ENCODE measurements at places on chromosomes 4 and X.

DNA sequence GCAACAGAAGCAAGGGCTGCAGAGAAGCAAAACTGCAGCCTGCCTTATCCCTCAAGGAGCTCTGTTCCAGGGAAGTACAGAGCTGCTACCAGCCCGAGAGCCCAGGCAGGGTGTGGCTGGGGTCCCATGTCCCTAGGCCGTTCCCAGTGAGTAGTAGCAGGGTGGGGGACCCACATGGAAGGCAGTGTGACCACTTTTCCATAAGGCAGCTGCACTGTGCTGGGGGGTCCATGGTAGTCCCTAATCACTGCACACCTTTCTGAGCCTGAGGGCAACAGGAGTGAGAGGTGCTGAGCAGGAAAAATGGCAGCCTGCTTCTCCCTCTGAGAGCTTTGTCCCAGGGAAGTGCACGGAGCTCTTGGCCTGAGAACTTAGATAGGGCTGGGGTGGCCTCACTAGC lies 135.9 kb downstream of the SH3BGRL start:
- H3K4me3 ChIP-seq, result no peak overlapping the region
- no peak for DNase-seq
- H3K27ac ChIP-seq, result no peak overlapping the region

GRCh38 chr4:78951862-78952472 lies 12.7 kb upstream of the PAQR3 start:
- no peak overlapping the region for H3K4me3 ChIP-seq
- H3K27ac ChIP-seq, result no peak overlapping the region
- H3K4me1 ChIP-seq, result no peaks in the 10 kb centered on the region
- DNase-seq, result no peak
- no peaks in the 10 kb centered on the region for H3K36me3 ChIP-seq

- no peaks in the 10 kb centered on the region for H3K36me3 ChIP-seq
- no peaks in the 10 kb centered on the region for H3K27me3 ChIP-seq
- H3K4me1 ChIP-seq, result no peaks in the 10 kb centered on the region
- H3K4me3 ChIP-seq, result no peak overlapping the region
These were observed 67.6 kb downstream of the PJA1 start for GRCh38 chrX:69097451-69098236.

DNA sequence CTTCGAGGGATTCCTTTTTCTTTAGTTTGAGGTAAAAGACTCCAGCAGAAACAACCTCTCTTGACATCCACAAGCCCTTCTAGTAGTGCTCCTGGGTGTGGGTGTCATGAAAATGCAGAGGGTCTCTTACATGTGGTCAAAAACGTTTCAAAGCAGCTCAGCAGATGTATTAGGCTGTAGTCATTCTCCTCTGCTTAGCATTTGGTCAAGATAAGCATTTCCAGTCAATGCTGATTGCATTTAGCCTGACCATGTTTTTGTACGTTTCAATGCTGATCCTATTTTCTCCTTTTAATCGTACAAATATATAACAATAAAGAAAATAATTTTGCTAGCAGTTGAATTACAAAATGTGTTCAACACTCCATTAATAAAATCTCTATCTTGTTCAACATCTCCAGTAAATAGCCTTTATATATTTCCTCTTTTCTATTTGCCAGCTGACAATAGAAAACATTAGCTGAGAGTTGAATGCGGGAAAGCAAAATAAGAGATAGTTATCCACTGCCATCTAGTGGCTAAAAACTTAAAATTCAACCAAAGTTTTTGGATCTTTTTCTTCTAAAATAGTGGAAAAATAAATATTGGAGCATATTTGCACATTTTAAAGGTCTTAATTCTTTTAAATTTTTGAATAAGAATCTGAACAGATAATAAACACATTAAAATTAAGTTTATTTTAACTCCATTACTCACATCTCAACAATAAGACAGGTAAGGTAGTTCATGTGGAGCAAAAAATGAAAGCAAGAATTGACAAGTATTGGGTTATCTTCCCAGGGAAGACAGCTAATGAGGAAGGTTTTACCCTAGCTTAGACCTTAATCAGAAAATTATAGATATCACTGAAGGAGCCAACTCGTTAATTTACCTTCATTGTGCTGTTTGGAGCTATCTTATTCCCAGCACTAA lies 15.2 kb upstream of the PACRGL start:
- H3K27ac ChIP-seq, result no peak overlapping the region
- H3K4me3 ChIP-seq, result no peak overlapping the region
- no peak for DNase-seq
- no peaks in the 10 kb centered on the region for H3K4me1 ChIP-seq
- no peaks in the 10 kb centered on the region for H3K27me3 ChIP-seq
- no peaks in the 10 kb centered on the region for H3K36me3 ChIP-seq

GRCh38 chr4:152953514-152953913 lies 17.4 kb downstream of the FHDC1 start:
- H3K4me1 ChIP-seq, result peaks cover 29% of the 10 kb centered on the region
- DNase-seq, result no peak
- no peaks in the 10 kb centered on the region for H3K27me3 ChIP-seq

Measured in body of pancreas (tissue), 4 donors.